ENCODE measurements at places on chromosomes 5 and 9. TPM values are rescaled to one million over a fixed set of nuclear protein-coding genes. Genes with fewer than 3 reads are reported as not detected.

Gene GPR151
- not detected for total RNA-seq

Gene OR1J2
- total RNA-seq = 0.50 TPM

Gene ADGRV1
- total RNA-seq = 0.26 TPM

Gene PAPPA
- 201 TPM for total RNA-seq

Gene TRIM52
- 10.6 TPM for total RNA-seq

All from smooth muscle cell of the pulmonary artery (primary cell).